Thoracic aorta (tissue), 2 donors: ENCODE measurements at places on chromosomes 6 and 20. TPM values are rescaled to one million over a fixed set of nuclear protein-coding genes. Genes with fewer than 3 reads are reported as not detected.

DNA sequence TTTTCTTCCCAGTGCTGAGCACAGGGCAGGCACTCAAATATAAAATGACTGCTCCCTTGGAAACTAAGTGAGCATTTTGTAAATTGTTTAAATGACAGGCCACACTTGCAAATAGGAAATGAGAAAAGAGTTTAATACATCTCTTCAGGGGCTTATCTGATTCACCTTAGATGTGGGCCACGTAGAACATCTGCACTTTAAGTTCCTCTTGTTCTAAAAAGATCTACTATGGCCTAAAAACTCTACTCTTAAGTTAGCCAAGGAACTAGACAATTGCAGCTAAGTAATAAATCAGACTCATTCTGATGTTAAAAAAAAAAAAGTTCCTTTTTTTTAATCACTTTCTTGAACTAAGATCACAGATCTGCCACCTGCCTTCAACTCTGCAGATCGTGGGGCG, 126.3 kb downstream of the KIF16B start:
- DNase-seq: no peak

- DNase-seq: no peak
Measured at GRCh38 chr20:53935344-53936084, 134.9 kb downstream of the BCAS1 start.

OR2H2 gene
- total RNA-seq: not detected

- DNase-seq: no peak
Measured at GRCh38 chr6:54801244-54801643, 45.3 kb upstream of the FAM83B start.

TGM3 gene
- not detected for total RNA-seq

DNA sequence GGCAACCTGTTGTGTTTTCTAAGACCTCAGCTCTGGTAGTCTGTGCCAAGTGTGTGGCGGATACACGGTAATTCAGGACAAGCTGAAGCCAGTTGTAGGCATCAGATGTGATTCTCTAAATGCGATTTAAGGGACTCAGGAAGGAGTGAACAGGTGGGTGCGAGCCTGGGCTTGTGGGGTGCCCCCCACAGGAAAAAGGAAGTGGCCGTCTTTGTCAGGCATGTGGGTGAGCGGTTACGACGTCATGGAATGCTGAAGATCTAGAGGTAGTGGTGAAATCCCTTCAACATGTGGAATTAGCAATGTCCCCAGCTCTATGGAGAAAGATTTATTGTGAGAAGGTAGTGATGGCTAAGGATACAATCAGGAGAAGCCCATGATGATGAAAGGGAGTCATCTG, 95.1 kb upstream of the EXOC2 start:
- DNase-seq: no peak

DNA sequence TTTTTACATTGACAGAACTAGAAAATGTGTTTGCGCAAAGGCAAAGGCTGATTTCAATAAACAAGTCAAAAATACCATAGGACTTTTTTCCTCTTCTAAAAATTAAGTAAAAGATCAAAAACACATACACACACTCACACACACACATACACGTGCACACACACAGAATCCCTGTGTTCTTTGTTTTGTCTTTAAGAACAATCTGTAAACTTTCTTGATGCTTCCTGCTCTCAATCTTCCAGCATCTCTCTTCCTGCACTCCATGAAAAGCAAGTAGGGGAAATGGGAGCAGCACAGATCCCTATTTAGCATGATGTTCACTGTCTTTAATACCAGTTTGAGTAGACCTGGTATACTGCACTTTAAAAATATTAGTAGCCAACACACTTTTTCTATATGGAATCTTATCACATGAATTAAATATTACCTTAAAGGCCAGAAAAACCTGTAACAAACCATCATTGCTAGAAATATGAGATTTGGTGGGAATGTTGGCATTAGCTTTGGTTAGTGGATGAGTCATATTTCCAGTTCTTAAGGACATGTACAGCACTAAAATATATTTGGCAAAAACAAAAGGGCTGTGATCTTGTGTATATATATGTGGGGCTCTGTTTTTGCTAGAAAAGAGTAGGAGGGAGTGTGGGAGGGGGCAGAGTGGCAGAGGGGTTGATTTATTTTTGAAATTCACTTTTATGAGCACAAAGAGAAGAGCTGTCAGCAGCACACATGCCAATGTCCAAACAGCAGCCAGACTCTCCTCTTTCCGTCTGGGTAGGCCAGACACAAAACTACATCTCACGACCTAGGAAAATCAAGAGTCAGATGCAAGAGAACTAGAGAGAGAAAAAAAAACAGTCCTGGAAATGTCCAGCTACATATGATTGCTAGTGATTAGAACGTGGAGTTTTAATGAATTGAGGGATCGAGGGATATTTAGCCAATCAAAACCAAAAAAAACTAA, 4.6 kb downstream of the PTPRK start:
- no peak for DNase-seq
